SW 1271 (cell line): ENCODE measurements at places on chromosomes 5 and 9.

DNA sequence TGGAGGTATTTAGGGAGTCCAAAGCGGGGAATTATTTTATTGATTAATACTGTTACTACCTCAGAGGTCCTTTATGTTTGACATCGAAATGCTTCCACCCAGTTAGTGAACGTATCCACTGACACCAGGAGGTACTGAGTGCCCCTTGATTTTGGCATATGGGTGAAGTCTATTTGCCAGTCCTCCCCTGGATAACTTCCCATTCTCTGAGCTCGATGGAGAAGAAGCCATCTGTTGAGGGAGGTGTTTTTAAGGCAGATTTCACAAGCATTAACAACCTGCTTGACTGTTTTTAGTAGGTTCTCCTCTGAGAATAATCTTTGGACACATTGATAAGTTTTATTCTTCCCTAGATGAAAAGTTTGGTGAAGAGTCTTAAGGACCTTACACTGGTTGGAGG, 165.3 kb upstream of the NREP start:
- no peak for DNase-seq

- no peak for DNase-seq
These were observed 59.9 kb downstream of the SERINC5 start for GRCh38 chr5:80195837-80196400.

DNA sequence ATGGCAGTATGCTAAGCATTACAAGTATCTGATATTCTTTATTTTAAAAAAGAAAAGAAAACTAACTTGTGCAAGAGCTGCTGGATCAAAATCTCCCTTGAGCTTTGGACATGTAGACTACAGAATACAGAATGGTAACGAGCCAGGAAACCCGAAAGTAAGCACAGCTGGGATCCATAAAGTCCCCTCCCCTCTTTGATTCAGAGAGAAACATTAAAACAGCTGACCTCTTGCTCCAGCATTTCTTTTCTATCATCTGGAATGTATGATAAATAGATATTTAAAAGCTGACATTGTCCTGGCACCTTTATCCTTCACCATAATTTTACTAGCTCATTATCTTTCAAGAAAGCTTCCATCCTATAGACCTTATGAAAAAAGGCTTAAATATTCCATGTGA, 28.2 kb upstream of the LPAR1 start:
- DNase-seq: no peak

DNA sequence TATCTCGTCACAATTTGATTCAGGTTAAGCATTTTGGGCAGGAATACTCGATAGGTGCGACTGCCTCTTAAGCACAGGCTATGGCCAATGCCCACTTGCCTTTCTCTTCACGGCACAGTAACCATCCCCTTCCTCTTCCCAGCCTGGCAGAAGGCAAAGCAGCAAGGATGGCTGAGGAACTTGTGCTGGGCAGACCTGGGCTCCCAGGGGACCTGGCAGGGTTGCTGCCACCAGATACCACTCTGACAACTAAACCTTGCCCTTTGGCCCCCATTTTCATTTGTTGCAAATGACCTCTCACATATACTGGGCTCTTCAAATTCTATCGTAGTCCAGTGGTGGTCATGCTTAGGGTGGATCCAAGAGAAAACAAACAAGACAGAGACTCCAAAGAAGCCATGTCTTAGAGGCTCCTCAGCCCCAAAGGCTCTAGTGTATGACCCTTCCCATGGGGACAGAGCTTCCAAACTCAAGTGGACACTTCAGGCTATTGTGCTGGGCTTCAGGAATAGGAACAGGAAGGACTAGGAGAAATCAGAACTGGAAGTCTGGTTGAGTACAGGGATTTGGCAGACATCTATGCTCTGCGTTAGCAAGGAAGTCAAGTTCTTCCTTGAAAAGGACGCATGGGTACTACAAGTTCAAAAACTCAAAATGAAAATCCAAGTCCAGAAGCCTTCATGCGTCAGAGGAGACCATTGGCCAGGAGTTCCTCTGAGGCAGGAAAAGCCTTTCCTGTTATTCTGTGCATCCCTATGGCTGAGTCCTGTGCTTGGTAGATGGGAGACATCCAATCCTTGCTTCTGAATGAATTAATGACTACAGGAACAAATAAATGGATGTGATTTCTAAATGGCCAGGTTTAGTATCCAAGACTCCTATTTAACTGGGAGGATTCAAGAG, 64.6 kb upstream of the PLPP1 start:
- DNase-seq: no peak
